ENCODE measurements at places on chromosomes 3 and 15.

GRCh38 chr3:38164952-38165721 is at the start of gene OXSR1:
OXSR1 (plus strand) TSS chr3:38165537; CDS start chr3:38165877, 340 bp downstream.
- DNase-seq: peak; percentile 84

DNA sequence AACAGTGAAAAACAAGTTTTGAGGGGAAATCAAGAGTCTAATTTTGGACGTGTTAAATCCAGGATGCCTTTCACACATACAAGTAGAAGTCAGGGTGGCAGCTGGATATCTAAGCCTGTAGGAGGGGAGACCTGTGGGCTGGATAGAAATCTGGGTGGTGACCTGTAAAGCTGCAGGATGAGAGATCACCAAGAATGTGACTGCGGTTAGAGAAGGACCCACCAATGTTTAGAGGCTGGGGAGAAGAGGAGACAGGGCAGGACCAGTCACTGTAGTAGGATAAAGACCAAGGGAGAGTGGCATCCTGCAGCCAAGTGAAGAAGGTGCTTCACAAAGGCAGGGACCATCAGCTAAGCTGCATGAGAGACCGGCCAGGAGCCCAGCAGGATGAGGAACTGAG is 36.2 kb downstream of the MRAS start:
- no peak for DNase-seq

- DNase-seq: peak; percentile 87
Measured at GRCh38 chr15:77013776-77014131, 18.8 kb downstream of the PSTPIP1 start.

DNA sequence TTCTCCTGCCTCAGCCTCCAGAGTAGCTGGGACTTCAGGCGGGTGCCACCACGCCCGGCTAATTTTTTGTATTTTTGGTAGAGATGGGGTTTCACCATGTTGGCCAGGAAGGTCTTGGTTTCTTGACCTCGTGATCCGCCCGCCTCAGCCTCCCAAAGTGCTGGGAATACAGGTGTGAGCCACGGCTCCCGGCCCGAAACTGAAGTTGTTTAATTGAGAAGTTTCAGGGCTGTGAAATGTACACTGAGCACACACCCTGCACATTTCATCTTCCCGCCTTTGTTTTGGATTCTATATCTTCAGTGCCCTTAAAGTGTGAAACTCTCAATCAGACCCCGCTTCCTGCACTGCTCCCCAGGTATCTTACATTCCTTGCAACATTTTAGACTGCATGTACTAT is 149.1 kb downstream of the FNDC3B start:
- DNase-seq: no peak

- DNase-seq: peak; percentile 64
Measured at GRCh38 chr3:53134631-53135232, 4.5 kb upstream of the RFT1 start.

DNA sequence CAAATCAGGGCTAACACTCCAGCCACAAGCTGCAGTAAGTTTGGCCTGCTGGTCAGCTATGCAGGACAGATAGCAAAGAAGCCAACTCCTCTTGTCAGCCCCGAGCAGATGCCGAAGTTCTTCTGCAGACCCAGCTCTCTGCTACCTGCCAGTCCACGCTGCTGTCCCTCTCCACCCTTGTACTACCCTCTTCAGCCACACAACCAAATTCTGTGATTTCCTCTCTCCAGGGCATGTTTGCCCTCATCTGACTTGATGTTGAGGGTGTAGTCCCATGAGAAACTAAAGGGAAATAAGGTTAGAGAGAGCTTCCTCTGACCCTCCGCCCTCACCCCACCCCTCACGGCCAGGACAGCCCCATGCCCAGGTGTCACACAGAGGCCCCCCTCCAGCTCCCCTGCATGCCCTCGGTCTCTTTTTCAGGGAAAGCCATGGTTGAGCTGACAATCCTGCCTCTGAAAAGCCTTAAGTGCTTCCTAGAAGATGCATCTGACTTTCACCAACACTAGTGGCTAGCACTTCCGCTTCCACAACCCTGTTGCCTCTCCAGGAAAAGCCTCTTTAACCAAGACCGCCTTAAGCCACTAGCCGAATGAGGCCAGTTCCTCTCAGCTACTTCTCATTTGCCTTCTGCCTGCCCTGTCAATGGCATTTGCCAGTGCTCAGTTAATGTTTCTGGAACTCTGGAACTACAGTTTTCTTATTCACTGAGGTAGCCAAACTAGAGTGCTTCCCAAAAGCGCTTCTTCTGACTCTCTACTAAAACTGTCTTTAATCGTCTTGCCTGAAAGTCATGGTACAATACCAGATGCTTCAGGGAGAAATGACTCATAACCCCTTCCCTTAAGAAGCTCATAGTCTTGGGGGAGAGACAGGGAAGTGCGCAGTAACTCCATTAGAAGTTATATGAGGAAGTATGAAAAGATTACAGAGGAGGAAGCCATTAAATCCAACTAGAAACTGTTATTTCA is 300.4 kb upstream of the STT3B start:
- no peak for DNase-seq

GRCh38 chr3:162122405-162122804 is 625.8 kb downstream of the OTOL1 start:
- no peak for DNase-seq

DNA sequence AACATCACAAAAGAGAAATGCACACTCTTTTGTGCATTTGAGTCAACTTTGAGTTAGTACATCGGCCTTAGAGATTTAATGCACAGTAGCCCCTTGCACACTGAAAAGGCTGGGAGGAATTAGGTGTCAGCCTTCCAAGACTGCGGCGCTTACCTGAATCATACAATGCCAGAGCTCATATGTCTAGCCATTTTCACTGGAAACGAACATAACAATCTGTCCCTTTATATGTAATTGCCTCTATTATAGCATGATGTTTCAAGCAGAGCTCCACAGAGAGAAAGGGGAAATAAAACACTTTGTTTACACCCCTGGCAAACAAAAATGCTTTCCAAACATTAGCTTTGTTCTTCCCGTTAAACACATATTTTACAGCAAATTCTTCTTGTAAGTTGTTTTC is 315.7 kb upstream of the SLCO3A1 start:
- DNase-seq: no peak

DNA sequence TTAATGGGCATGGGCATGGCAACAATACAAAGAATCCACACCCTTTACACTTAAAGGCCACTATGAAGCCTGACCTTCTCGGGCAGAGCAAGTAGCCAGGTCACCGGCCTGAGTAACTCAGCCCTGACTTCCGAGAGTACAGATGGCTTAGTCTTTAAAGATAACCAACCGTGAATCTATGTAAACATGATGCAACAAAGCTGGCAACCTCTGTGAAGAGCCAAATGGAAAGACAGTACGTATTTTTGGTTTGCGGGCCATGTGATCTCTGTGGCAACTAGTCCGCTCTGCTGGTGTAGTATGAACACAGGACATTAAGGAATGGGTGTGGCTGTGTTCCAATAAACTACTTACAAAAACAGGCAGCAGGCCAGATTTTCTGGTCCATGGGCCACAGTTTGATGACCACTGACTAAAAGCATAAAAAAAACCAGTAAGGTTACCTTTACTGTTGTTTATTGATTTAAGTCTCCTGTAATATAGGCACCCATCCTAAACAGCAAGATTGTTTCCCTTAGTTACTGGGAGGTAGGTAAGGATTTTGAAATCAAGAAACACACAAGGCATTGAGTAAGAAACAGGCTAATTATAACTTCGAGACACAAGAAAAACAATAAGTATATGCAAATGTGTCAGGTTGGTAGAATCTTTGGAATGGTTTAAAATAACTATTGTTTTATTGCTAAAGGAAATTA is 14.5 kb downstream of the RIOX2 start:
- DNase-seq: no peak

- no peak for DNase-seq
Measured at GRCh38 chr15:65069179-65069578, 1.4 kb upstream of the RASL12 start.

GRCh38 chr3:106850437-106850836 is 526.8 kb upstream of the CCDC54 start:
- DNase-seq: no peak

GRCh38 chr3:127647166-127647844 is 18.3 kb downstream of the PODXL2 start:
- DNase-seq: no peak

- DNase-seq: no peak
Measured at GRCh38 chr3:131549340-131549739, 46.6 kb upstream of the MRPL3 start.

- no peak for DNase-seq
Measured at GRCh38 chr3:133966954-133967353, 62.8 kb downstream of the SLCO2A1 start.

DNA sequence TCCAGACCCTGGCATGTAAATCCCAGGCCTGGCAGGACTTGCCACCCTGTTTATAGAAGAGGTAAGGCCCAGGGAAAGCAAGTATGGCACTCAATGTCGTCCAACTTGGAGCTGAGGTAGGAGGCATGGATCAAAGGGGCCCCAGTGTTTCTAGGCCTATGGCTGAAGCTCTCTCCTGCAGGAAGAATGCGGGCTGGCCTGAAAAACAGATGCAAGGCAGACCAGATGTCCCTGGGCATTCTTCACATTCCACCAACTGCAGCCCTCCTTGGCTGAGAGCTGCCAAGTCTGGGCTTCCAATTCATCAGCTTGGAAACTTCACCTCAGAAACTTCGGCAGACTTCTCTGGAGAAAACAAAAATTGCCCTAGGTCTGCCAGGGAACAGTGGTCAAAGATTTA is 22.2 kb downstream of the MESD start:
- DNase-seq: no peak

DNA sequence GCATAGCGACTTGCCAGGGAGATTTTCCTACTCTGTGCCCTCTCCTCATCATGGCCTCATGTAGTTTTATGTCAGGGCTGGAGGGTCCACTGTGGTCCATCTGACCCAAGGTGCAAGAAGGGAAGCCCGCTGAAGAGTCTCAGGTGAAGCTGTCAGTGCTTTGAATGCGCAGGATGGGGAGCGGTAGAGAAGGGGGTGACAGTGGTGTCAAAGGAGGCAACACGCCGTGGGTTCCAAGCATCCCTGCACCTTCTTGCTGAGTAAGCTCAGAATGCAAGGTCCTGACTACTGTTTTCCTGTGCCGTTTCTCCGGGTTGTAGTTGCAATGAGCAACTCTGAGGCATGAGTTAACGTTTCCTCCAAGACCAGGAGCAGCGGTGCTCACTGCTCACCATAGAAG is 44.9 kb upstream of the RAB6B start:
- no peak for DNase-seq

DNA sequence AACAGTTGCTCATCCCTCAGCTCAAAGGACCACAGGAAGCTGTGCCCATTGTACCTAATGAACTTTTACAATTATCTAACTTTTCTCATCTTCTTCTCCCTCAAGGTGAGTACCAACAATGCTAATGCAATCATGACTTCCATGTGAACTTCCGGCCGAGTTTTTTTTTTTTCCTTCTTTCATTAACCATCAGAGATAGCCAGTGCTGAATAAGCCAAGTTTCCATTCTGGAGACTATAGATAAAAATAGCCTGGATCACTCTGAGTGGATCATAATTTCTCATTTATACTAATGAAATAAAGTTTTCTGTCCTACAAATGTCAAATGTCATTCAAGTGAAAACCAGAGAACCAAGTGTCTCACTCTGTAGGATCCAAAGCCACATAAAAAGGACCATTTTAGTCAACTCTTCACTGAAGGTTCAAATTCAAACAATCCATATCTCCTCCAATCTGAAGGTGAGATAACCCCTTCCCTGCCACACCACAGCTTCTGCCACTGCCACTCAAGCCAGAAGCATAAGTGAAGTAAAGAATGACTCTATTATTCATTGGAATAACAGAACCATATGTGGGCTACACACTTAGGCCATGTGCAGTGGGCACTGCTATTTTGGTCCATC is 5.5 kb downstream of the SUMF1 start:
- DNase-seq: no peak

GRCh38 chr3:135456108-135456790 is 509.3 kb upstream of the PPP2R3A start:
- no peak for DNase-seq

DNA sequence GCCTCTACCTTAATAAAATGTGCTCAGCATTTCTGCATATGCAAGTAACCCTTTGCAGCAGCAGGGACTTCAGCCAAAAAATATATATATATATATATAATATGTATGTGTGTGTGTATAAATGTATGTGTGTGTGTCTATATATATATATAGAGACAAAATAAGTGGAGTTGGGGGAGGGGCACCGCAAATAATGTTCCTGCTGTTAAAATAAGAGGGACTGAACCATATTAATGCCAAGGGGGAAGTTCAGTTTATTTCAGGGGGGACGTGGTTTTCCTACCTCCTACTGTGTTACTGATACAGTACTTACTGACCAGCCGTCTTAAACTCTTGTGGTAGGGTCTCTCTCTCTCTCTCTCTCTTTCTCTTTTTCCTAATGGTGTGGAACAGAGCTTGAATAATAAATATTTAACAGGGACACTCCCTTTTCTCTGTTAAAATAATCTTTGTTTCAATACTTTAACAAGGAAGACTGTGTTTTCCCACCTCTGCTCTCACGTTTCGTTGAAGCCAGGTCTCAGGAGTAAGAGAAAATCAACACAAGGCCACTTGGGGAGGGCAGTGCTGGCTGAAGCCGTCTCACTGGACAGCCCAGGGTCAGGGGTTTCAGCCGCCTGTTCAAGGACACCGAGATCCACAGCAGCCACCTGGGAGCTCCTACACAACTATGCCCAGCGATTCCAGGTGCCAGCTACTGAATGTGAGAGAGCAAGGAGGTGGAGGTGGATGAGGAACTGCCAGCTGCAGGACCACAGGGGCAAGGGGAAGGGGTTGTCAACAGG is 42.8 kb upstream of the ADAMTSL3 start:
- no peak for DNase-seq

DNA sequence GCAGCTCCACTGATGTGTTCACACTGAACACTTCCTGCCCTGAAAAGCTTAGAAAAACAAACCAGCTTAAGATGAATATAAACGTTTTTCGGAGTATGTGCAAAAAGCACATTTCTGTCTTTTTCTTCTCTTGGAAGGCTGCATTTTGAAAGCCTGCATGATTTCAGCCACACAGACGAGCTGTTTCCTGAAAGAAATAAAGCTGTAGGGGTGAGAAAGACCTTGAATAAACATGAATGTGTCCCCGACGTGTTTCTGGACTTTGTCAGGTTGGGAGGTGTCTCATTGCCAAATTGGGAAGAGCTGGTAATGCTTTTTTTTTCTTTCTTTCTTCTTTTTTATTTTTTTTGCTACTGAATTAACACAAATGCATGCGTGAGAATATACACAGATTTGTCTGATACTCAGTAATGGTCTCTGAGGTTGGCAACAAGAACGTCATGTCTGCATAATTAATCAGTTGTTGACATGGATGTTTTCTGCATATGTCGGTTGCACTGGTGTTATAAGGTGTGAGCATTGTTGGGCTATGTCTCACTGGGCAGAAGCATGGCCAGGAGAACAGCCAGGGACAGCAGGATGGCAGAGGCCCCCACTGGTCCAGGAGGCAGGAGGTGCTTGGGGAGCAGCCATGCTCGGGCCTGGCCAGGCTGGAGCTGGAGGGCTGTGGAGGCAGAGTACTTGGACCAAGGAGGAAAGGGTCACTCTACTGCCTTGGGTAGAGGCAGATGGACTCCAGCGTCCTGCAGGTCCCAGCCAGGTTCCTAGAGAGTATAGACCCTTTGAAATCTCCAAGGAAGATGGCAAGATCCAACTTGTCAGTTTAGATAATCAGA is 39.0 kb downstream of the ADAMTSL3 start:
- DNase-seq: no peak

All from GM12891 (cell line).